ENCODE measurements at places on chromosomes 4 and X.

- no peak for DNase-seq
Measured at GRCh38 chr4:185341841-185342240, 53.9 kb downstream of the LRP2BP start.

DNA sequence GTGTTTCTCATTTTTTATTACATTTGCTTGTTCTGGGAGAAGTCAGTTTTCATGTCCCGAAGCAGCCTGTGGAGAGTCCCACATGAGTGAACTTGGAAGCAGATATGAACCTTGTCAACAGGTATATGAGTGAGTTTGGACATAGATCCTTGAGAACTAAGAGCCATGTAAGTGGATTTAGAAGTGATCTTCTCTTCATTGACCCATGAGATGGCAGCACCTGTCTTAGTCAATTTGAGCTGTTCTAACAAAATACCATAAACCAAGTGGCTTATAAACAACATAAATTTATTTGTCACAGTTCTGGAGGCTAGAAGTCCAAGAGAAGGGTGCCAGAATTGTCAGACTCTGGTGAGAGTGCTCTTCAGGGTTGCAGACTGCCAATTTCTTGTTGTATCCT, 1043.8 kb downstream of the ADGRL3 start:
- no peak for DNase-seq

- DNase-seq = peak; percentile 87
Measured at GRCh38 chrX:153934762-153935325, at the start of gene NAA10. TSS of gene NAA10 (minus strand) at chrX:153935037. CDS start at chrX:153934904, 133 bp downstream.

- DNase-seq = no peak
Measured at GRCh38 chrX:78957049-78957767, 12.0 kb downstream of the P2RY10 start.

GRCh38 chr4:23084559-23085248, 392.0 kb downstream of the GBA3 start:
- no peak for DNase-seq

- DNase-seq = no peak
Measured at GRCh38 chrX:106752101-106752678, 25.7 kb downstream of the RNF128 start.

- DNase-seq = peak; percentile 40
Measured at GRCh38 chr4:111781611-111782010, 363.6 kb upstream of the FAM241A start.

DNA sequence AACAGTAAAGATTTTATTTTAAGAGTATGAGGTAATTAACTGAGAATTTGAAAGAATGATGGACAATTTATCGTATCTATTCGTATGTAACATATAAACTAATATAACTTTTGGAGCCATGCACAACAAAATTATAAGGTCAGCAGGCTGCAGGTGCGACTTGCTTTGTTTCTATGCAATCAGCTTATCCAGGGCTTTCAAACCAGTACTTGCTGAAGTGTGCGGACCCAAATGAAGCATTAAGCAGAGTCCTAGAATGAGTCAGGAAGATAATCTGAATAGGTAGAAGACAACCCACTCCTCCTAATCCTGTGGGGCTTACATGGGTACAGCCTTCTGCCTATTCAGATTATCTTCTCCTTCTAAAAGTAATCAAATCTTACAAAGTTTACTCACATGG, 2.1 kb downstream of the NSD2 start:
- DNase-seq = no peak

DNA sequence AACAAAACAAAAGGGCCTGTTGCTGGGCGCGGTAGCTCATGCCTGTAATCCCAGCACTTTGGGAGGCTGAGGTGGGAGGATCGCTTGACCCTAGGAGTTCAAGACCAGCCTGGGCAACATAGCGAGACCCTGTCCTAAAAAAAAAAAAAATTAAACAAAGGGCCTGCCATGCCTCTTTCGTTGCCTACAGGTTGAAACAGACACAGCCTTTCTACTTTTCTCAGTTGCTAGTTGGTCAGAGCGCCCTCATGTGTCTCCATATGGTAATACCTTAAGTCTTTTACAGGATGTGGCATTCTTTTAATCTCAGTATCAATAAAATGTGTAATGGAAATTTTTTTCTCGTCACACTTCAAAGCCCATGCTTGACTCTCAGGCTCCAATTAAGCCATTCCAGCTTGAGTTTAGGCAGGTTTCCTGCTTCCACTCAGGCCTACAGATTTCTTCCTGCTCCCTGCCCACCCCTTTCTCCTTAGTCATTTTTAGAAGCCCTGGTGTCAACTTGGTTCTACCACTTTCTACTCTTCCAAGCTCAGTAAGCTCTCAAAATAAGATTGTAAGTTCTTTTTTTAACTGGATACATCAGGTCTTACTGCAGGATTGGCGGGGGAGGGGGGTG, 4.6 kb upstream of the SOWAHD start:
- DNase-seq = peak; percentile 25

- no peak for DNase-seq
Measured at GRCh38 chr4:109276482-109277095, 25.9 kb downstream of the COL25A1 start.

DNA sequence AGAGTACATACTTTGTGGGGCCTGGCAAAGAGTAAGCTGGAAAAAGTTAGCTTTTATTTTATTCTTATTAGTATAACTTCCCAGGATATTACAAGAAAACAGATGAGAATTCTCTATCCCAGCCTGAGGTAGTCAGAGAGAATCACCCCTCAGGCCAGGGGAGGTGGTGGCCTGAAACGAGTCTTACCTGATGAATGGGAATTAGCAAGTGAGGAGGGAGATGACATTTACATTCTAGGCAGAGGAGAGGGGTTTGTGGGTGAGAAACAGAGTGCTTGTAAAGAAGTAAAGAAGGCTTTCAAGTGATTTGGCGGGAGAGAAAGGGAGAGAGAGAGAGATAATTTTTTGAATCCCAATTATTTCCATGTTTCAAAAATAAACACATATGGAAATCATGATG, 39.3 kb upstream of the PDK3 start:
- DNase-seq = no peak

DNA sequence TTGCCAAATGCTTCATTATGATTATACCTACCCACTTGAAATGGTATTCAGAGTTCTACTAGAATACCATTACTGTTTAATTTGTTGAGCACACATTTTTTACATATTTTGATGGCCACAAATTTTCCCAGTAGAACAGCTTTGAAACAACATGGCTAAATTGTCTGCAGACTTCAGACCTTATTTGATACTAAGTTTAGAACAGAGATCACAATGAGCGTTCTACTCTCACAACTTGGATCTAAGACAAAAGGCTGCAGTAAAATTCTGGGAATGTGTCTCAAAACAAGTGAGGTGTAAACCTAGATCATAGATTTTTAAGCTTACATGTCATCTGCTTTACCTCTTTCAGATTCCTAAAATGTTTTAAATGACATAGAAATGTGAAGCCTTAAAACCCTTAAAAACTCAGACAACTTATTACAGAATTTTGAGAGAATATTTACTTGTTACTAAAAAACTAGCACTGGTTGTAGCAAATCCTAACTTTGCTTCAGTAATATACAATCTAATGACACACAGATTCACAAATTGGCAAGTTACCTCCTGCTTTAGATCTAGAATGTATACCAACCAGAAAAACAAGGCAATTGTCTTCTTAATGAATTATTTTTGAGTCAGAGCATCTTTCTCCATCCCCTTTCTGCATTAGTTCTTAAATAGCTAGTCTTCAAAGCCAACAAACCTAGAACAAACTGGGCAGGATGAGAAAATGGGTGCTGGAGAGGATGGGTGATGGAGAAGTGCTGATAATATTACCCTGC, 243.3 kb downstream of the SLC7A11 start:
- no peak for DNase-seq

- DNase-seq = no peak
Measured at GRCh38 chr4:8615921-8616787, 23.6 kb downstream of the CPZ start.

All from PC-9 (cell line).